ENCODE measurements at places on chromosomes 5 and 9. TPM values are rescaled to one million over a fixed set of nuclear protein-coding genes. Genes with fewer than 3 reads are reported as not detected.

IL17B gene
- total RNA-seq, result 0.38 TPM

SLC9A3 gene
- total RNA-seq, result 1.1 TPM

AQP7 gene
- total RNA-seq, result not detected

TAF1L gene
- total RNA-seq, result not detected

ABO gene
- total RNA-seq, result not detected

CRB2 gene
- total RNA-seq, result not detected

ZNF462 gene
- total RNA-seq, result 8.6 TPM

C9 gene
- total RNA-seq, result 0.28 TPM

PLK2 gene
- total RNA-seq, result 401 TPM

BTNL8 gene
- not detected for total RNA-seq

CTNND2 gene
- not detected for total RNA-seq

CDX1 gene
- total RNA-seq, result 0.38 TPM

IFNA2 gene
- total RNA-seq, result not detected

TAF11L10 gene
- total RNA-seq, result not detected

ZNF483 gene
- total RNA-seq, result 1.2 TPM

ORM2 gene
- total RNA-seq, result not detected

PHF19 gene
- total RNA-seq, result 55.2 TPM

ZBTB26 gene
- 3.4 TPM for total RNA-seq

DOCK8 gene
- 0.19 TPM for total RNA-seq

STPG3 gene
- total RNA-seq, result not detected

RAPGEF1 gene
- 9.9 TPM for total RNA-seq

LRRC19 gene
- not detected for total RNA-seq

BRD3OS gene
- 13.0 TPM for total RNA-seq

CCNJL gene
- 0.85 TPM for total RNA-seq

IL4 gene
- total RNA-seq, result not detected

SPINK13 gene
- not detected for total RNA-seq

All from regular cardiac myocyte (primary cell).